ENCODE measurements at places on chromosomes 5 and 9.

- no peak for DNase-seq
Measured at GRCh38 chr5:139549162-139549894, 11.8 kb upstream of the UBE2D2 start.

DNA sequence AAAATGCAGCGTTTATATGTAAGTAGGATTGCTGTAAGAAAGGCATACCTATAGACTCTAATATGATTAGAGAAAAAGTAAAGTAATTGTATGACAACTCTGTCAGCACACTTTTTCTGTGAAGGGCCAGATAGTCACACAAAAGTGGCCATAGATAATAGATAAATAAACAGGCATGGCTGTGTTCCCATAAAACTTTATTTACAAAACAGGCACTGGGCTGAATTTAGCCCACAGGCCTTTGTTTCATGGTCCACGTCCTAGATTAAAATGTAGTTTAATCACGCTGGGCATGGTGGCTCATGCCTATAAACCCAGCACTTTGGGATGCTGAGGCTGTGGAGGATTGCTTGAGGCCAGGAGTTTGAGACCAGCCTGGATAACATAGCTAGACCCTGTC is 8.7 kb upstream of the TXNDC8 start:
- no peak for DNase-seq

DNA sequence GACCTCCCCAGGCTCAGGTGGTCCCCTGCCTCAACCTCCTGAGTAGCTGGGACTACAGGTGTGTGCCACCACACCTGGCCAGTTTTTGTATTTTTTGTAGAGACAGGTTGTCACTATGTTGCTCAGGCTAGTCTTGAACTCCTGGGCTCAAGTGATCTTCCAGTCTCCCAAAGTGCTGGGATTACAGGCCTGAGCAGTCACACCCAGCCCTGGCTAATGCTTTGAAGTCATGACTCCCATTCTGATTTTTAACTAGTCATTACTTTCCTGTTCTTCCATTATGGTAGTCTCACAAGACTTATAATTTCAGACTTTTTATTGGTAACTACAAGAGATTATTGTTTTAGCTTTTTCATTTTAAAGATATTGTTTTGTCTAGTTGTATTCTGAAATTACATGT is 26.3 kb downstream of the UBAP1 start:
- no peak for DNase-seq

DNA sequence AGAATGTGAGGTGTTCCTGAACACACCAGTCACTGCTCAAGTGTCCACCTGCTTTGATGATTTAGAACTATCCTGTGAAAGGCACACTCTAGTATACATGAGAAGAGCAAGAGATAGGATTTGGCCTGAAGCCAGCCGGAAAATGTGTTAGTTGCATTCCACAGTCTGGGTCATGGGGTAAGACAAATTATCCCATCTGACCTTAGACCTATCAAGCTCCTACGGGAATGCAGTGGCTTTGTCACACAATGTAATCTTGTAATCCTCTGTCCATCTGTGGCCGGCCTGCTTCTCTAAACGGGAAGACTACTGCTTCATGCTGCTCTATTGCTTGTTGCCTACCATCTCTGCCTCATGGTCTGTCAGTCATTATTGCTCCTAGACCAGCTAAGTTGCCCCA is 92.4 kb upstream of the PRRC1 start:
- no peak for DNase-seq

DNA sequence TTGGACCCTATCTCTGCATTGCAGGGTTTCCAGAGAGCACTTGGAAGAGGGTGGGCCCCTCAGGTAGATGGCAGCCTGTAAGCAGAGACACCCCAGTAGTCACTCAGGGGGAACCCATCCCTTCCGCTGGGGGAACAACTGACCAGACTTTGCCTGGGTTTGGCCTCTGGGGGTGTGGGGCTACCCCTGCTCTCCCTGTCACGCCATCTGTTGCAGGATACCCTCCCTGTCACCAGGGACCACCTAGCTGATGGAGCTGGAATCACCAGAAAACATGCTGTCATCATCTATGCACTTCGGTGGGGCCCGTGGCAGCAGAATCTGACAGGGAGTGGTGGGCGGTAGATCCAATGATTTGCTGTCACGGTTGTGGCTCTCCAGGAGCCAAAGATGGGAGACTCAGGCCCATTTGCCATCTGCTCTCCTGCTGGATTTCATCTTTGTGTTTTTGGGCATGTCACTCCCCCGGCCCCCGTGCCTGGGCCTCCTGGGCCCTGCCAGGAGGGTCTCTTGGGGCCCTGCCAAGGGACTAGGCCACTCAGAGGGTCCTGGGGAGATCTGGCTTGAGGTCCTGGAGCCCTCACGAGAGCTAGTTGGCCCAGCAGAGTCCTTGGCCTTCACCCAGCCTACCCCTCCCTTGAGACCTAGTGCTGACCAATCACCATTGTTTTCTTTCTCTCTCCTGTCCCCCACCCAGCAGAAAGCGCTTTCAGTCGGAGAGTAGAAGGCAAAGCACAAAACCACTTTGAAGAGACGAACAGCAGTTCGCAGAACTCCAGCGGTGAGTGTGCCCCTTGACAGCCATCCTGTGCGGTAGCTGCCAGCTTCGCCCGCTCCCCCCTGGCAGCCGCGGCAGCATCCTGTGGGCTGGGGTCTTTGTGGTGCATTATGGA is 45.9 kb downstream of the AMBP start:
- no peak for DNase-seq

DNA sequence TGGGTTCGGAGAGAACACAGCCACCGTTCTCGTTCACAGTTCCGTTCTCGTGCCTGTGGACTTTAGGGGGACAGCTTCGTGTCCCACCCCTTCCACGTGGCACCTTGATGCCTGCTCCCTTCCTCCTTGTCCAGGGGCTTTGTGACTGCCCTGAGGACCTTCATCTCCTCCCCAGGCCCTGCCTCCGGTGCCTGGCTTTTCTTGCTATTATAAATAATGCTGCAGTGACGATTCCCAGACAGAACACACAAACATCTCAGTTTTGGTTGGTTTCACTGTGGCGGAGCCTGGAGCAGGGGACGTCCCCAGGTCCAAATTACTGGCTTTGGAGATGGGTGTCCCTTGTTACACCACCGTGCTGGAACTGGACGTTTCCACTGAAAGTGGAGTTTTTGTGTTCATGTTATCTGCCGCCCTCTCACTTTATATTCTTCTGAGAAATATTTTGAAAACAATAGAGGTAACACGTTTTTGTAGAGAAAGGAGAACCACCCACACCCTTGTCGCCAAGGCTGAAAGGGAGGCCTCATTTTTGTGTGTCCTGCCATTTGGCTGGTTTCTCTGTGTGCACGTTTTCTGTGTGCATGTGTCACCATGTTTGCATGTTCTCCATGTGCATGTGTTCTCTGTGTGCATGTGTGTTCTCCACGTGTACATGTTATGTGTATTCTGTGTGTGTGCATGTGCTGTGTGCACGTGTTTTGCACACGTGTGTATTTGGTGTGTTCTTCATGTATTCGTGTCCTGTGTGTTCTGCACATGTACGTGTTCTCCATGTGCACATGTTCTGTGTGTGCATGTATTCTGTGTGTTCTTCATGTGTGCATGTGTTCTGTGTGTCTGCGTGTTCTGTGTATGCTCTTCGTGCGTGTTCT is 24.2 kb downstream of the WNK2 start:
- DNase-seq, result no peak

DNA sequence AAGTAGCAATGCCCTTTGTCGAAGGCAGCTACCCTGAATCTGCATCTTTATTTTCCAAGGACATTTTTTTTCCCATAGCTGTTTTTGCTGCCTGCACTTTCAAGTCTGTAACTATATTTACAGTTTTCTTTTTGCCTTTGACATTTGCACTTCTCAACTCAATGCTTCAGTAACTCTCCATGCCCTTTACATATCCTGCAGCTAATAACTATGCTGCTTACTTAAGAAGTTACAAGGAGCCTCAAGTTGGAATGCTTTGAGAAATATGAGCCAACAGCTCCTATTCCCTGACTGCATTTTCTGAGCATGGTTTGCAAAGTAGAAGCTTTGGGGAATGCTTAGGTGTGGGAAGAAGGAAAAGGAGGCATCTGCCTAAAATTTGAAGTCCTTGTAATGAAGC is 194.8 kb upstream of the TRPC7 start:
- no peak for DNase-seq

- no peak for DNase-seq
Measured at GRCh38 chr9:95836072-95836471, 39.4 kb upstream of the ERCC6L2 start.

GRCh38 chr9:132167192-132167591 is 5.3 kb downstream of the NTNG2 start:
- no peak for DNase-seq

DNA sequence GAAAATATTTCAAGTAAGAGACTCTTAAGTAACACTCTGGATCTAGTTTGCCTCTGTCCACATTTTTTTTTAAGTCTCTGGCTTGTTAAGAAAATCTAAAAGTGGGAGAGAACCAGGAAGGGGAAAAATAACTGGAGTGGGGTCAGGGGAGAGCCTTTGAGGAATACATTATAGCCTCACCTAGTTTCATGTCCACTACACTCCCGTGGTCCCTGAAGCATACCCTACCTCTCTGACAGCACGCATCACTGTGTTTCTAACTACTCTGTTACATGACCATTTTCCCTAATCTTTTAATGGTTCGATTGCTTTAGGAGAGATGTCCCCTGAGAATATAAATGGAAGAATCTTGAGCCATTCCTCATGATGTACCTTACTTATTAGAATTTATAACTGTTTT is 318.3 kb downstream of the TMEM167A start:
- no peak for DNase-seq

DNA sequence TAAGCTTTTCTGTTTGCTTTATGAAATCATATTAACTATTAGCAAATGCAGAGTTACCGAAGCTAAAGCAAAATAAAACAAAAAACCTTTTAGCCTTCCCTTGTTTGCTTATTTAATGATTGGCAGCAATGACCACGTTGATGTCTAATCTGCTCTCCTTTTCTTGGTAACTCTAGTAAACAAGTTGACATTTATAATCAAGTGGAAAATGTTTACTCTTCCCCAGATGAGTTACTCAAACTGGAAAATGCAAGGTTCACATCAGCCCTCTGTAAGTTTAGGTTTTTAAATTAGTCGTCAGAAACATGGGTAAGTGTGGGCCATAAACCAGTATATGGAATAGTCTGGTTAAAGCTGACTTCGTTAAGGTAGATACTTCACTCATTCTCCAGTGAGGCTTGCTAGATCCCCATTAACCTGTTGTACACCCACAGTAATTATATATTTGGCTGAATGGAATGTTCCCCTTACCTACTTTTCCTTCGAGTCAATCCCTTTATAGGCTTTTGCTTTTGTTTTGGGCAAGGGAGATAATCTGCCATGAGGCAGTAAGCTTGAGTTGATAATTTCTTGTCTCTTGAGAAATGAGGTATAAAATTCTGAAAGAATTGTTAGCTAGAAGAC is 100.9 kb downstream of the GDNF start:
- no peak for DNase-seq
